ENCODE measurements at places on chromosomes 16 and 17. TPM values are rescaled to one million over a fixed set of nuclear protein-coding genes. Genes with fewer than 3 reads are reported as not detected.

TRAPPC1 gene
- 43.3 TPM for total RNA-seq

DECR2 gene
- 24.9 TPM for total RNA-seq

ABCC6 gene
- total RNA-seq = 0.33 TPM

DNA sequence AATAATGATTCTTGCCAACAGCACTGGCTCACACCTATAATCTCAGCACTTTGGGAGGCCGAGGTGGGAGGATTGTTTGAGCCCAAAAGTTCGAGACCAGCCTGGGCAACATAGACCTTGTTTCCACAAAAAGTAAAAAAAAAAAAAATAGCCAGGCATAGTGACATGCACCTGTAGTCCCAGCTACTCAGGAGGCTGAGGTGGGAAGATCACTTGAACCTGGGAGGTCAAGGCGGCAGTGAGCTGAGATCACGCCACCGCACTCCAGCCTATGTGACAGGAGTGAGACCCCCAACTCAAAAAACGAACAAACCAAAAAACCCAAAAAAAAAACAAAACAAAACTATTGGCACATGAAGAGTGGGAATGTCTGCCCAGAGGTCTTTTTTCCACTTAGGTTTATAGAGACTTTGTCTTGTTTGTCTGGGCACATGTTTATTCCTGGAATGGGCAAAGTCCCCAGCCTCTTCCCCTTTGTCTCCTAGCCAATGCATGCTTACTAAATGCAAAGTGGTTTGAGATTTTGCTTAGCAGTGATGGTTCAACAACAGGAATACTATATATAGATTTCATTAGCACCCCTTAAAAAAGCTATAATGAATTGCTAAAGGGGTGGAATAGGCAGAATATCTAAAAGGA, 25.9 kb downstream of the NMT1 start:
- DNase-seq = no peak

DNA sequence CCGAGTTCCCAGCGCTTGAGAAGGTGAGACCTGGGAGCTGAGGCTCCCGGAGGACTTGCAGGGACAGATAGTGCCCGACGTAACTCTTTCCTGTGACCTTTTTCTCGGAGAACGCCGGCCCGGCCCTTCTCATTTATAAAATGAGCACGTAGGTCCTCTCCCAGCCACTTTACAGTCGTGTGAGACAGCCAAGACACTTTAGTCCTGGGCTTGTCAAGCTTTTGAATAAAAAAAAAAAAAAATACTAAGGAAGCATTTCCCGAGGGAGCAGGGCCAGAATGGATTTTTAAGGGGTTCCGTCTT, 241 bp downstream of the DRC3 start:
- no peak for DNase-seq

- DNase-seq = no peak
Measured at GRCh38 chr17:79775632-79776031, 2.3 kb upstream of the CBX2 start.

DNA sequence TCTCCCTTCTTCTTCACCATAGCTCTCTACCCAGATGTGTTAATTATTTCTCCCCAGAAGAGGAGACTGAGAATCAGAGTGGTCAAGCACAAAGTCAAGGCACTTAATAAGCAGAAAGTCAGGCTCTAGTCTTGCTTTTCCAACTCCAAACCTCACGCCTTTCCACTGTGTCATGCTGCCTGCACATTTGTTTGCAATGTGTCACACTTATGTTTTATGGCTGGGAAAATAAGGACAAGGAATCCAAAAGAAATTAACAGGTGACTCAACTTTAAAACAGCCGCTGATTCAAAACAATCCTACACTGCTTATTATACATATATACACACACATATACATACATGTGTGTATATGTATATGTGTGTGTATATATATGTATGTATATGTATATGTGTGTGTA, 255.7 kb upstream of the DYNLRB2 start:
- peak; percentile 78 for DNase-seq

DNA sequence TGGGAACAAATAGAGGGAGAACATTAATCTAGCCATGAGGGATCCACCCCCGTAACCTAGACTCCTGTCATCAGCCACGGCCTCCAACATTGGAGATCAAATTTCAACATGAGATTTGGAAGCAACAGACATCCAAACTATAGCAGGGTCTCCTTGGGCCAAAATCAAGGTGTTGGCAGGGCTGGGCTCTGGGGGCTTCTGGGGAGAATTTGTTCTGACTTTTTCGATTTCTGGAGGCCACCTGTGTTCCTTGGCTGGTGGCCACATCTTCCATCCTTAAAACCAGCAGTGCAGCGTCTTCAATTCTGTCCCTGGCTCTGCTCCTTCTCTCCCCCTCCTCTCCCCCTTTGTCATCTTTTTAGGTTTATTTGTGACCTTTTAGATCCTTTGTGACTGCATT, 546.2 kb downstream of the WWOX start:
- no peak for DNase-seq

- peak; percentile 60 for DNase-seq
Measured at GRCh38 chr16:47970291-47970931, 185.4 kb downstream of the ABCC12 start.

- DNase-seq = no peak
Measured at GRCh38 chr16:86314402-86315025, 195.8 kb upstream of the FOXF1 start.

- DNase-seq = no peak
Measured at GRCh38 chr17:34610039-34610438, 30.7 kb downstream of the TMEM132E start.

GRCh38 chr17:82823004-82823403, 16.8 kb downstream of the ZNF750 start:
- no peak for DNase-seq

GRCh38 chr16:89564476-89565255, 4.2 kb downstream of the RPL13 start:
- DNase-seq = no peak

- DNase-seq = no peak
Measured at GRCh38 chr17:38415250-38416194, 12.7 kb upstream of the ARHGAP23 start.

DNA sequence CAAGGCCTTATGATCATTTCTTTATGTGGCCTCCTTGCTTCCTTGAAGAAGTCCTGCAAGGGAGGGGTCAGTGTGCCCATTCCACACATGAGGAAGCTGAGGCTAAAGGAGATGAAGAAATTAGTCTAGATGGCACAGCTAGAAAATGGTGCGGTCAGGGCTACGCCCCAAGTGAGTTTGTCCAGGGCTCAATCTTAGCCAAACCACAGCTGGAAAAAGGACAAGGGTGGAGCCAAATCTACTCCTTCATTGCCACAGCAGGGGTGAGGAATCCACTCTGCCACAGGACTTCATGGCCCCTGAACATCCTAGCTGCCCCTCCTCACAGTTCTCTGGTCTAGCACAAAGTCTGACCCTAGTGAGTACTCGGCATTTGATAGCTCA, 16.2 kb downstream of the BEAN1 start:
- DNase-seq = no peak

DNA sequence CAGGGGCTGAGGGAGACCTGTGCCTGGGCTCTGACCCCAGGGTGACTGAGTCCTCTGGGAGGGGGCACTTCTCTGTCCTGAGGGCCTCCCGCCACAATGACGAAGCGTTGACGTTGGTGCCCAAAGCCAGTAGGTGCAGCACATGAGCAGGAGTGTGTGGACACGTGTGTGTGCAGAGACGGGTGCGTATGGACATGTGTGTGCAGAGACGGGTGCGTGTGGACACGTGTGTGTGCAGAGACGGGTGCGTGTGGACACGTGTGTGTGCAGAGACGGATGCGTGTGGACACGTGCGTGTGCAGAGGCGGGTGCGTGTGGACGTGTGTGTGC, 726 bp upstream of the CD7 start:
- no peak for DNase-seq

DNA sequence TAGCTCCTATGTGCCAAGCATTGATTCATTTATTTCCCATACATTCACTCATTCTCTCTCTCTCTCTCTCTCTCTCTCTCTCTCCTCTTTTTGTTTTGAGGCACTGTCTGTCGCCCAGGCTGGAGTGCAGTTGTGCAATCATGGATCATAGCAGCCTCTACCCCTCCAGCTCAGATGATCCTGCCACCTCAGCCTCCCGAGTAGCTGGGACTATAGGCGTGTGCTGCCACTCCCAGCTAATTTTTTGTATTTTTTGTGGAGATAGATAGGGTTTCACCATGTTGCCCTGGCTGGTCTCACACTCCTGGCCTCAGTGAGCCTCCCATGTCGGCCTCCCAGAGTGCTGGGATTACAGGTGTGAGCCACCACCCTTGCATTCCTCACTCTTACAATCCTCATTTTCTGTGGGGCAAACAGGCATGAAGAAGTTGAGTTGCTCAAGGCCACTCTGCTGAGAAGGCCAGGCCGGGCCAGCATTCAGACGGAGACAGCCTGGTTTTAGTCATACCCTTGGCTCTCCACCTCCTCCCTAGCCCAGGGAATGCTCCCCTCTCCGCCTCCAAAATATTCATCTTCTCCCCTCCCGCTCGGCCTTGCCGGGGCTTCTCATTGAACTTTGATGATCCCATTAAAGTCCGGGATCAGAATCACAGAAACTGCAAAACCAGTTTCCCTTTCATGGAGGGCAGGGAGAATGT, 765 bp upstream of the PRM2 start:
- DNase-seq = no peak

GRCh38 chr17:46163316-46163715, 29.9 kb downstream of the KANSL1 start:
- DNase-seq = peak; percentile 36

DNA sequence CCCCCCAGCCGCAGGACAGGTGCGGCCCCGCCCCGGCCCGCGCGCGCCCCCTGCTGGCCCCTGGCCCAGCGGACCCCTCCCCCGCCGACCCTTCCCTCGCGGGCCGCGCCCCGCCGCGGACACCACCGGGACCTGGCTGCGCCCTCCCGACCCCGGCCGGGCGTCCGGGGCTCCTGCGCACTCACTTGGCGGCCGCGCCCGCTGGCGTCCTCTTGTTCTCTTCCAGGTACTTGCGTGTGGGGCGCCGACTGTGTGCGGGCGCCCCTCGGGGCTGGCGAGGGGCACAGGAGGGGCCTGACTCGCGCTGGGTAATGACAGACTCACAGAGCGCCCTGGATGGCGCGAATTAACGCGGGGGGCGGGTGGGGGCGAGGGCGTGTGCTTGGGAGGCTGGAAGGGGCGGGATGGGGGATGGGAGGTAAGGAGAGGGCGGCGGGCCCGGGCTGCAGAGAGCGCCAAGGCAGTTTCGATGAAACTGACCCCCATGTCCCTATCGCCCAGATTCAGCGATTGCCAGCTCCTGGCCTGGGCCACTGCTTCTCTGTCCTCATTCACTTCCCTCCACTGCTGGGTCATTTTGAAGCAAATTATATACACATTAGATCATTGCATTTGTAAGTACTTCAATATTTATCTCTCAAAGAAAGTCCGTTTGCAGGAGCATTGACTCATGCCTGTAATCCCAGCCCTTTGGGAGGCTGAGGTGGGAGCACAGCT, 445 bp upstream of the DBNDD1 start:
- no peak for DNase-seq

DNA sequence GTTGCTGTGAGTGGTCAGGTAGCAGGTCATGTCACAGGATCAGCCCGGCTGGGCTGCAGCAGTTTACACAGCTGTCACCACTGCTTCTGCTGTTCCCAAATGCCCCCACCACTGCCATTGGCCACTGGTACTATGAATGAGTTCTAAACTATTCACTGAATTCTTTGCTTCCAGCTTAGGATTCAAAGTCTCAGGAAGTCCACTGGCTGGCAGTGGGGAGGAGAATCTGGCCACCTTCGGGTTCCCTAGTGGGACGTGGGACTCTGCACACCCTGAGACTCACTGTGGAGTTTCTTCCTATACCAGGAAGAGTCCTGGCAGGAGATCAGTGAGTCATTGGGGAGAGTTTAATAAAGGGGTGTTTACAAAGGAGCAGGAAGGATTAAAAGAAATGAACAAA, 6.9 kb downstream of the MT1X start:
- peak; percentile 32 for DNase-seq

- DNase-seq = no peak
Measured at GRCh38 chr17:15238676-15239422, 26.3 kb downstream of the PMP22 start.

DNA sequence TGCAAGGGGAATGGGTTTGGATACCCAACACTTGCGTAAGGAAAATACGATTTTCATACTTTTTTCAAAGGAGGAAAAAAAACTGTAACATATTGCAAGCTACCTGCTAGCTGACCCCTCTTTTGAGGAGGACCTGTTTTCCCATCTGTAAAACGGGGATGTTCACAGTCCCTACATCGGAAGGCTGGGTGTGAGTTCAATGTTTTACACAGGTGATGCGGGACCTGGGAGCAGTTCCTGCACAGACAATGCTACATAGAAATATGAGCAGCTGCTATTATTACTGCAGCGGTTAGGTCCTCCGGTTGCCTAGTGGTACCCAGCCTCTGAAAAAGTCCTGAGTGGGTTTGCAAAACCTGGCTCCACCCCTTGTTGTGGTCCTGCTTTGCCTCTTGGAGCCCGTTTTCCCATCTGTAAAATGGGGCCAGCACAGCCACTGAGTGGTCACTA, 3.5 kb downstream of the SOCS1 start:
- DNase-seq = no peak

- no peak for DNase-seq
Measured at GRCh38 chr17:1005361-1005946, 8.5 kb downstream of the TIMM22 start.

DNA sequence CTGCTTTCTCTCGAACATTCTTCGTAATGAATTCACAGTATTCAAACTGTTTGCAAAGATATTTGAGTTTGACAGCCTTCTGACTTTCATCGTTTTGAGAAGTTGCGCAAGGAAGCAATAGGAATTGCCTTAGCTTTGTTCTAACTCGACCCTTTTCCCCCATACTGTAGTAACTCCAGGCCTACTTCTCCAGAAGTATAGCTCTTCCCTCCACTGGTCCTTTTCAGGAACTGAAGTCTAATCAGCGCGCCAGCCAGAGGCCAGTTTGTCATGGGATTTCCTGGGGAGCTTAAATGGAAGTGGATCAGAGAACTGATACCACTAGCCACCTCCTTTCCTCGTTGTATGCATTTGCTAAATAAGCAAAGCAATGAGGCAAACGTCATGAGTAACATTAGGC, 27.9 kb downstream of the CDR2 start:
- no peak for DNase-seq

- no peak for DNase-seq
Measured at GRCh38 chr17:45034599-45034998, 16.8 kb downstream of the DCAKD start.

DNA sequence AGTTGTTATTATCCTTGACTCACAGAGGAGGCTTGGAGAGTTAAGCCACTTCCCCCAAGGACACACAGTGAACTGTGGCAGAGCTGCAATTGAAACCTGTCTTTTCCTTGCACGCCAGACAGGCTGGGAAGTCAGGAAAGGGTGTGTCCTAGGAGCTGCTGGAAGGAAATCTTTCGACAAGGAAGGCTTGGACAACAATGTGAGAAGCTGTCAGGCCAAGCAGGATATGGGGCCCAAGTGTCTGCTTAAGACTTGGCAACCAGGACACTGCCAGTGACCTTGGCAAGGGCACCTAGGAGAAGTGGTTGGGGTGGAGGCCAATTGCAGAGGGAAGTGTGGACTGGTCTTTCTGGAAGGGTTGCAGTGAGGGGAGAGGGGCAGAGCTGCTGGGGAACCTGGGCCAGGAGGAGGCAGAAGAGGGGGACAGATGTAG, 2.1 kb upstream of the CAMKK1 start:
- no peak for DNase-seq

GRCh38 chr17:76431509-76431908, 21.4 kb downstream of the UBE2O start:
- DNase-seq = no peak

- no peak for DNase-seq
Measured at GRCh38 chr17:62405451-62405850, 18.2 kb upstream of the METTL2A start.
